ENCODE measurements at places on chromosomes 2 and 18.
A peak's percentile ranks its signal among the peaks of the same experiment; 100 is the strongest.

- peak; percentile 83 for DNase-seq
Observed at GRCh38 chr2:39124000-39124745, 3.3 kb upstream of the SOS1 start.

DNA sequence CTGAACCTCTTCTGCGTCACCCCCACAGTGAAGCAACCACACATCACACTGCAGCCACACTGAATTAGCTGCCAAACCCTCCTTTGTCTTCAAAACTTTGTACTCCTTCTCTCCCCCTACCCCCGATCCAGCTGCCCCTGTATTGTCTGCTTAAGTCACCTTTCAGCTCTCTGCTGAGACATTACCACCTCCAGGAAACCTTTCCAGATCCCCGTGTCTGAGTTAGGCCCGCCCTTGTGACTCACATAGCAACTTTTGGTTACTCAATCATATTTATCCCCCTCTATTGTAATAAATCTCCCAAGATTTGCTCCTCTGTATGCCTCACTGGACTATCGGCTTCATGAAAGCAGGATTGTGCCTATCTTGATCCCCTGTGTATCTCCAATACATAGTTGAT lies 82.8 kb upstream of the CDCA7 start:
- no peak for DNase-seq

GRCh38 chr18:26453386-26453901 lies 94.9 kb downstream of the KCTD1 start:
- DNase-seq: peak; percentile 88

DNA sequence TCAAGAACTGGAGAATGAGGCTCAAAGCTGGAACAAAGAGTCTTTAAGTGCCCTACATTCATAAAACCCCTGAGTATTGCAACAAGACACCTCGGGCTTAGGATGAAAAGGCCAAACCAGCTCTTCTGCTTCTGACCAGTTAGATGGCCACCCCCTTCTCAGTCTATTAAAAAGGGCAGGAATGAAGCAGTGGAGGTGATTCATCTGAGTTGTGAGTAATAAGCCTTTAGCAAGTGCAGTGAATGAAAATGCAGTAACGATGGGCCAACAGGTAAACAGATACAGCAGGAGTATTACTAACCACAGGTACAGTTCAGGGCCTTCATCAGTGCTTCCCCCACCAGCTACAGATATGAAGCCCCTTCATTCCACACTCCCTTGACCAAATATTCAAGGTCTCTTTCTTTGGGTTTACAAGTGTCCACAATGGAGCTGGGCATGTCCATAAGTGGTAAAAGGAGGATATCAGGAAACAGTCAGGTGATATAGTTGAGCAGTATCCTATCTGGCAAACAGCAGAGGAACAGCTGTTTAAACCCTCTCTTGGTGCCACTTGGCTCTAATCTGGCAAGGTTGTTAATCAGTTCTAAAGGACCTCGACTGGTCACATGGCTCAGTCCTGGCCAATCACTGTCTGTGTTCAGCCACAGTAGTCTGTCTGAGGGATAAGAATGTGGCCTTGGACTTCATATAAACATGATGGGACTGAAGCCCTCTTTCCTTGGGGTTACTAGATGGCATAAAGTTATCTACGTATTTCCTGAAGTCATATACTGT lies 17.8 kb downstream of the SERPINB13 start:
- DNase-seq: no peak

DNA sequence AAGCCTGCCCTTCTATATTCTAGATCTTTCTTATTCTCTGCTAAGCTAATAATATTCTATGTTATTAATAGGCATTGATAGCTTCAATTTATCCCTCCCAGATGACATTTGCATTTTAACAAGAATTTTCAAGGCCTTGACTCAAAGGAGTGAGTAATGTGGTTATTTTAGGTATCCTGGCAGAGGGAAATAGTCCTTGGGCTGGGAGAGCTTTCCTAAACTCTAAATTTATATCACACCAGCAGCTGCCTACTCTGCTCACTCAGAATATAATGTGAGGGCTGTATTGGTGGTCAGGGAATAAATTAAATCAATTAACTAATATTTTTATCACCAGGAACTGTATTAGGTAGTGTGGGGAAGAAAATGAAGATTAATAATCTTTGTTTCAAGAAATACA lies 74.8 kb upstream of the ADAM23 start:
- no peak for DNase-seq

DNA sequence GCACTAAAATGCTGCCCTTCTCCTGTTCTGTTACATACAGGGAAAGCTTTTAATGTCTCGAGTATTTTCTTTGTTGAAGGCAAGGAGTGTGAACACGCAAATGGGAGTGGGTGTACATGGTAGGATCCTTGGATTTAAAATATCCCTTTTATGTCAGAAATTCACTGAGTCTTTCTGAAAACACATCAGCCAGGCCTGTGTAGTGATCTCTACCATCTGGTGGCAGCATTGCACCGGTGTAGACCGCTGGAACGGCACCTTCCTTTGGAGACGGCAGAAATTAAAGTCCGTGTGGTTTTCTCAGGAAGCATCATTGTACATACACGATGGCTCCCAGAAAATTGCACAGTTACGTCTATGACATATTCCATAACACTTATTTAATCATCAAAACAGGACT lies 515.8 kb downstream of the GALR1 start:
- DNase-seq: no peak

DNA sequence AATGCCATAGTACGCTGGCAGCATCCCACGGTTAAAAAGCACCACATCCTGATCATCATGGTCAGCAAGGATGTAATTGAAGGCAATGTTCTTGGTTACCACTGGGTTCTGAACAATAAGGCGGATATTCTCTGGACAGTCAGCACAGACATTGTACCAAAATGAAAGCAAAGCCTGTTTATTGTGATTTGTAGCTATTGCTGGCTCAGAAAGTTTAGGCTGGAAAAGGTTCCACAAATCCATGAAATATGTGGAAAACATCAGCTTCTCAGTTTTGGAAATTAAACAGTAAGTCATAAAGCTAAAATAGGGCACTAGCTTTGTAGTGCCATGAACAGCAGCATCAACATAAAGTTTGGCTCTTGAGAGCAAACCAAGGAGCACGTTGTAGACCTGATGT lies 52.2 kb downstream of the C2orf74 start:
- no peak for DNase-seq

GRCh38 chr2:10417551-10418335 lies 30.4 kb downstream of the ODC1 start:
- no peak for DNase-seq
